ENCODE measurements at places on chromosomes 2 and 18.

GRCh38 chr18:7821784-7822183, 254.7 kb downstream of the PTPRM start:
- H3K4me3 ChIP-seq: no peak overlapping the region
- H3K27me3 ChIP-seq: no peaks in the 10 kb centered on the region
- no peak for DNase-seq
- no peak overlapping the region for H3K27ac ChIP-seq
- no peaks in the 10 kb centered on the region for H3K4me1 ChIP-seq
- H3K36me3 ChIP-seq: no peaks in the 10 kb centered on the region

- H3K4me3 ChIP-seq: no peak overlapping the region
- no peak for DNase-seq
Observed at GRCh38 chr2:174076975-174077374, 111.8 kb upstream of the SP3 start.

GRCh38 chr2:21367421-21367820, 243.7 kb downstream of the TDRD15 start:
- no peaks in the 10 kb centered on the region for H3K27me3 ChIP-seq
- no peaks in the 10 kb centered on the region for H3K4me1 ChIP-seq

DNA sequence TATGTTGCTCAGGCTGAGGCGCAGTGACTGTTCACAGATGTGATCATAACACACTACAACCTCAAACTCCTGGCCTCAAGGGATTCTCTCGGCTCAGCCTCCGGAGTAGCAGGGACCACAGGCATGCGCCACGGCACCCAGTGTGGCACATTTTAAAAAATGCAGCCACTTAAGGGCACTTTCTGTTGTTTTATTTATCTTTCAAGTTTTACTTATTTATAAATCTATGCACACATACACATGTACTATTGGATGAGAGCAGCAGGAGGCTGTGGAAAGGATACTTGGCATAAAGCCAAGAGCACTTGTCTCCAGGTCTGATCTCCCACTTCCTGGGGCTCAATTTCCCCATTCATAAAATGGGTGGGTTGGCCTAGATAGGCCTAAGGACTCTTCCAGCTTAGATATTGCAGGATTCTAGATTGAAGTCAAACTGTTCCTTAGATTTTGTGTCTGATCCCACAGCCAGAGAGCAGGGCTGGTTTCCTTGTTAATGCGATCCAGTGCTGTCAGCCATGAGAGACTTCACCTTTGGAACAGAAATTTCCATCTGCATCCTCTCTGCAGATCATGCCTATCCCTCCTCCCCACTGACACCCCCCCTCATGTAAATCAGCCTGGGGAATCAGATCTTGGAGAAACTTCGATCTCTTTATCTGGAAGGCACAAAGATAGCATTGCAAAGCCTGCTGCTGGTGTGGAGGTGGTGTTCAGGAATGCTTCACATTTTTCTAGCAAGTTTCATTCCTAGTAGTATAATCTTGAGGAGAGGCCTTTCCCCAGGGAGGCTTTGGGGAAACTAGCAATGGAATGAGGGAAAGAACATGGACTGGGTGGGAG, 24.7 kb downstream of the PCBP1 start:
- no peaks in the 10 kb centered on the region for H3K36me3 ChIP-seq
- H3K4me1 ChIP-seq: peaks cover 74% of the 10 kb centered on the region
- H3K4me3 ChIP-seq: no peak overlapping the region
- no peaks in the 10 kb centered on the region for H3K27me3 ChIP-seq

DNA sequence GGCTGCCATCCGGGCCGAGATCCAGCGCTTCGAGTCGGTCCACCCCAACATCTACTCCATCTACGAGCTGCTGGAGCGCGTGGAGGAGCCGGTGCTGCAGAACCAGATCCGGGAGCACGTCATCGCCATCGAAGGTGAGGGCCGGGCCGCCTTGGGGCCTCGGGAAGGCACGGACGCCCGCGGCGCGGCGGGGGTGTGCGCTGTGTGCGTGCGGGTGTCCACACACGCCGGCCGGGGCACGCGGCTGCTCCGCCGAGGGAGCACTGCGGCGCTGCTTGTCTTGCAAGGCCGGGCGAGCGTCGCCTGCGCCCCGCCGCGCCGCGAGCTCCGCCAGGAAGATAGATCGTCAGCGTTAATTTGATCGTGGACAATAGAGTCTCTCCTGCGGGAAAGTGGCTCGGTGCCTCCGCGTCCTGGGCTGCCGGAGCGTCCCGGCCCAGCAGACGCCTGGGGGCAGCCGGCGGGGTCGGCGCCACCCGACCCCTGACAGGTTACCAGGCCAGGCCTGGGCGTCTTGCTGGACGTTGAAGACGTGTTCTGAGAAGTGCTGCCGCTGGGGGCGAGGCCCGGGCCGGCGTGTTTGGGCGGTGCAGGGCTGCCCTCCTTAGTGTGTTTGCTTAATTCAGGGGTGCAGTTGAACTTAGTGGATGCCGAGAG, 1.0 kb downstream of the AGAP1 start:
- H3K4me1 ChIP-seq: peaks cover 5% of the 10 kb centered on the region
- no peak for DNase-seq
- H3K27ac ChIP-seq: no peak overlapping the region
- peaks cover 54% of the 10 kb centered on the region for H3K27me3 ChIP-seq
- no peaks in the 10 kb centered on the region for H3K36me3 ChIP-seq
- peak overlapping the region; percentile 25 for H3K4me3 ChIP-seq

GRCh38 chr2:11678306-11678960, 8.4 kb upstream of the NTSR2 start:
- peaks cover 7% of the 10 kb centered on the region for H3K4me1 ChIP-seq
- peaks cover 33% of the 10 kb centered on the region for H3K27me3 ChIP-seq
- H3K27ac ChIP-seq: no peak overlapping the region
- no peak overlapping the region for H3K4me3 ChIP-seq

DNA sequence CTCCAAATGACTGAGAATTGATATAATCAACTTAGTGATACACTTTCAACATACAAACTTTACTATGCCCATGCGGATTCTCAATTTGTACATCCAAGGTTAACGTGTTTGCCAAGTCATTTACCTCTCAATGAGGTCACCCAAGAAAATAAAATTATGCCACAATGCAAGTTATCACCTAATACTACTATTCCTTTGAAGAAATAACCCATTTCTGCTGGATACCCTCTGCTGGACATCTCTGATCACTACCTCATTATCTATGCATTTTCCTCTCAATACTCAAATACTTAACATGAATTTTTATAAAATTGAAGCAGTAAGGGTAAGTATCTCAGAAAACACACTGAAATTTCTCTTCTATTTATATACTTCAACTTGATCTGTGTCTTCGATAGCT, 12.7 kb downstream of the HNRNPLL start:
- H3K36me3 ChIP-seq: peaks cover 37% of the 10 kb centered on the region
- H3K4me3 ChIP-seq: no peak overlapping the region
- H3K4me1 ChIP-seq: peaks cover 17% of the 10 kb centered on the region
- no peak overlapping the region for H3K27ac ChIP-seq
- H3K27me3 ChIP-seq: no peaks in the 10 kb centered on the region
- DNase-seq: no peak

DNA sequence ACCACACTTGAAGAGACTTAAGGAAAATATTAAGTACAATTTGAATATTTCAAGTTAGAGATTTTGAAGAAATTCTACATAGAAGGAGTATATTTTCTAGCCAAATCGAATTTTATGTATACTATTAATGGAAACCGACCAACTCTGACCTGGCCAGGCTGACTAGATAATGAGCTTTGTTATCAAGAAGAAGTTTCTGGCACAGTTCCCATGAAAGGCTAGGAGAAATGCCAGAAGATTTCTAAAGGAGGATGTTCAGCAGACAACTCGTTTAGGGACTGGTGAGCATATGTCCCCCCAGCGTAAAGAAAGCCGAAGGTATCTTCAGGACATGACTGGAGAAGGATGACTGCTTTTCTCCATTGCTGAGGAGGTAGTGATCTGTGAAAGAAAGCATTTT, 127.3 kb downstream of the DIS3L2 start:
- no peaks in the 10 kb centered on the region for H3K4me1 ChIP-seq
- peaks cover 7% of the 10 kb centered on the region for H3K36me3 ChIP-seq
- H3K4me3 ChIP-seq: no peak overlapping the region
- H3K27ac ChIP-seq: no peak overlapping the region
- no peaks in the 10 kb centered on the region for H3K27me3 ChIP-seq
- DNase-seq: no peak

- H3K4me3 ChIP-seq: no peak overlapping the region
- H3K4me1 ChIP-seq: no peaks in the 10 kb centered on the region
- H3K27me3 ChIP-seq: peaks cover 2% of the 10 kb centered on the region
- H3K27ac ChIP-seq: no peak overlapping the region
- H3K36me3 ChIP-seq: no peaks in the 10 kb centered on the region
- no peak for DNase-seq
Observed at GRCh38 chr2:12543978-12544558, 172.7 kb upstream of the TRIB2 start.

DNA sequence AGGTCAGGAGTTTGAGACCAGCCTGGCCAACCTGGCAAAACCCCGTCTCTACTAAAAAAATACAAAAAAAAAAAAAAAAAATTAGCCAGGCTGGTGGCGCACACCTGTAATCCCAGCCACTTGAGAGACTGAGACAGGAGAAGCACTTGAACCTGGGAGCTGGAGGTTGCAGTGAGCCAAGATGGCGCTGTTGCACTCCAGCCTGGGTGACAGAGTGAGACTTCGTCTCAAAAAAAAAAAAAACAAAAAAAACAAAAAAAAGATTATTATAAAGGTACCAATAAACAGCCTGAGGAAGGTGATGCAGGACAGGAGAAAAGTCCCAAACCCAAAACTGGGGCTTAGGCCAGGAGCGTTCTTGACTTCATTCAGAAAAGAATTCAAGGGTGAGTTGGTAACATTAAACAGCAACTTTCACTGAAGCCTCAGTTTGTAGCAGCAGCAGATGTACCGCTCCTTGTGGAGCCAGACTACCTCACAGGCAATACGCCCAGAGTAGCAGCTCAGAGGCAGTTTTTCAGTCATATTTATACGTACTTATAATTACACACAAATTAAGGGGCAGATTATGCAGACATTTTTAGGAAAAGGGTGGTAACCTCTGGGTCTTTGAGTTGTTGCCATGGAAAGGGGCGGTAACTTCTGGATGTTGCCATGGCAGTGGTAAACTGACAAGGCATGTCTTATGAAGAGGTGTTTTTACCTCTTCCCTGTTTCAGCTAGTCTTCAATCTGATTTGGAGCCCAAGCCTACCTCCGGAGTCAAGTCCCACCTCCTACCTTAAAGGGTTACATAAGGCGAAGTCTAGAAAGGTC, 1596.6 kb upstream of the CELF4 start:
- no peak overlapping the region for H3K4me3 ChIP-seq
- no peaks in the 10 kb centered on the region for H3K27me3 ChIP-seq
- no peaks in the 10 kb centered on the region for H3K4me1 ChIP-seq
- H3K36me3 ChIP-seq: no peaks in the 10 kb centered on the region

DNA sequence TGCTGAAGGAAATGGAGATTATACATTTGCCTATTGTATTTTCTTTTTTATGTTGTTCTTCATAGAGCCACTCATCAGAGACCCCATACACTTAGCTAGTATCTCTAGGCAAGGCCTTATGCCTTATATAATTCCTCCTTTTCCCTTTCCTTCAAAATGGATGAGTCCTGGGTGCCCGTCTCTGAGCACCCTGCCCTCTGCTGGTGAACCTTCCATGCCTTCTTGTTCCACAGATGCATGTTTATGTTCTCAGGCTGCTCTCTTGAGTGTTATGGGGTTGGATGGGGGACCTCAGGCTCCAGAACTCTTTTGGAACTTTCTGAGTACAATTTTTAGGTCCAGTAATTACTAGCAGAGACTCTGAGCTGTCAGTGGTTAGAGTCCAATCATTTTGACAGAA, 368.6 kb upstream of the SPRED2 start:
- no peaks in the 10 kb centered on the region for H3K27me3 ChIP-seq
- H3K36me3 ChIP-seq: no peaks in the 10 kb centered on the region
- no peak overlapping the region for H3K27ac ChIP-seq
- H3K4me1 ChIP-seq: no peaks in the 10 kb centered on the region

- DNase-seq: no peak
- H3K36me3 ChIP-seq: no peaks in the 10 kb centered on the region
- no peaks in the 10 kb centered on the region for H3K27me3 ChIP-seq
- no peak overlapping the region for H3K27ac ChIP-seq
Observed at GRCh38 chr2:16128746-16129610, 188.6 kb downstream of the MYCN start.

DNA sequence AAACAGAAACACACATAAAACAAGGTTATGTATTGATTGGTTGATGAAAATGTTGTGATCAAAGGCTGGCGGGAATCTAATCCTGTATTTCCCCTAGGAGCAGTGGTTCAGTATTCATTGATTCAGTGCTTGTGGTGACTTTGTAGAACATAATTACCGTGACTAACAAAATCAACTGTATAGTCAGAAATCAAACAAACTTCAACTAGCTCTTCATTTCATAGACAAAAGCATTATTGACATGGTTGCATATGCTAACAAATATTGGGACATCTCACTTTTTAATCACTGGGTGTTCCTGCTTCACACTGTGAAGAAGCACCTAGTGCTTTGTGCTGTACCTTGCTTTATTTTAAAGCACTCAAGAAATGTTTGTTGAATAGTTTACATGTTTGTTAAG, 41.4 kb downstream of the USP14 start:
- H3K4me1 ChIP-seq: peaks cover 3% of the 10 kb centered on the region
- no peak overlapping the region for H3K4me3 ChIP-seq
- H3K27ac ChIP-seq: no peak overlapping the region
- H3K36me3 ChIP-seq: peaks cover 49% of the 10 kb centered on the region
- DNase-seq: no peak

GRCh38 chr2:174586418-174587295, 10.9 kb downstream of the WIPF1 start:
- peak; percentile 15 for DNase-seq
- H3K4me1 ChIP-seq: peaks cover 84% of the 10 kb centered on the region
- H3K27me3 ChIP-seq: no peaks in the 10 kb centered on the region
- peaks cover 86% of the 10 kb centered on the region for H3K36me3 ChIP-seq
- H3K27ac ChIP-seq: peak overlapping the region; percentile 85

DNA sequence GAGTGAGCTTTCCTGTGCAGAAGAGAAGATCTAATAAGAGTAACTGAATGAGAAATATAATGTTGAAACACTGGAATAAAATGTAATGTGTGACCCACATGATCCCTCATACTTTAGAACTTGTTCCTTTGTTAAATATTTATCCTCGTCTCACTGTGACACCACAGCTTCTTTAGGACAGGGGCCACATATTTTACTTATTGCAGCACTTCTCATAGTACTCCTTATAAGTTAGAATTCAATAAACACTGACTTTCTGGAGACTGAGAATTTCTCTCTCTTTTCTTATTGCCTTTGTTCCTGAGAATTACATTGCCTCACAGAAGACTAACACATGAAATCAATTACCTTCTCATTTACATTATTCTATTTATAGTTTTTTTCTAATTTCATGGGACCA, 1234.6 kb upstream of the CHAC2 start:
- no peak overlapping the region for H3K27ac ChIP-seq
- H3K36me3 ChIP-seq: no peaks in the 10 kb centered on the region
- no peak for DNase-seq
- H3K4me3 ChIP-seq: no peak overlapping the region

DNA sequence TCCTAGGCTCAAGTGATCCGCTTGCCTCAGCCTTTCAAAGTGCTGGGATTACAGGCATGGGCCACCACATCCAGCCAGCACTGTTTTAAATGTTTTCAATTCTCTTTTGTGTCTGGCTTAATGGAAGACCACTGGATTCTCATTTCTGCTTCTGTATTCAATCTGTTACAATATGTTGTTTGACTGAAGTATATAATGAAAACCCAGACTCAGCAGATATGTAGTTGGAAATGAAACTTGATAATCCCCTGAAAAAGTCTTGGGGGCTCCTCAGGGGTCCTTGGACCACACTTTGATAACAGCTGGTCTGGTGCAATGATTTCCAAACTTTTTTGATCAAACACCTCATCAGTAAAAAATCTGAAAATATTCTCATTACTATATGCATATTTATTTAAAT, 132.7 kb downstream of the ATAD2B start:
- peaks cover 8% of the 10 kb centered on the region for H3K36me3 ChIP-seq
- DNase-seq: no peak
- no peak overlapping the region for H3K27ac ChIP-seq
- no peak overlapping the region for H3K4me3 ChIP-seq
- H3K4me1 ChIP-seq: peaks cover 1% of the 10 kb centered on the region

Measured in activated CD8-positive, alpha-beta T cell treated with anti-CD3 and anti-CD28 coated beads, Interleukin-2, amount 10 ng/mL, durations not matched to agents 7 days and 5 days (primary cell).